Muscle of back (tissue), 13 donors: ENCODE measurements at places on chromosomes 3 and 15.

DNA sequence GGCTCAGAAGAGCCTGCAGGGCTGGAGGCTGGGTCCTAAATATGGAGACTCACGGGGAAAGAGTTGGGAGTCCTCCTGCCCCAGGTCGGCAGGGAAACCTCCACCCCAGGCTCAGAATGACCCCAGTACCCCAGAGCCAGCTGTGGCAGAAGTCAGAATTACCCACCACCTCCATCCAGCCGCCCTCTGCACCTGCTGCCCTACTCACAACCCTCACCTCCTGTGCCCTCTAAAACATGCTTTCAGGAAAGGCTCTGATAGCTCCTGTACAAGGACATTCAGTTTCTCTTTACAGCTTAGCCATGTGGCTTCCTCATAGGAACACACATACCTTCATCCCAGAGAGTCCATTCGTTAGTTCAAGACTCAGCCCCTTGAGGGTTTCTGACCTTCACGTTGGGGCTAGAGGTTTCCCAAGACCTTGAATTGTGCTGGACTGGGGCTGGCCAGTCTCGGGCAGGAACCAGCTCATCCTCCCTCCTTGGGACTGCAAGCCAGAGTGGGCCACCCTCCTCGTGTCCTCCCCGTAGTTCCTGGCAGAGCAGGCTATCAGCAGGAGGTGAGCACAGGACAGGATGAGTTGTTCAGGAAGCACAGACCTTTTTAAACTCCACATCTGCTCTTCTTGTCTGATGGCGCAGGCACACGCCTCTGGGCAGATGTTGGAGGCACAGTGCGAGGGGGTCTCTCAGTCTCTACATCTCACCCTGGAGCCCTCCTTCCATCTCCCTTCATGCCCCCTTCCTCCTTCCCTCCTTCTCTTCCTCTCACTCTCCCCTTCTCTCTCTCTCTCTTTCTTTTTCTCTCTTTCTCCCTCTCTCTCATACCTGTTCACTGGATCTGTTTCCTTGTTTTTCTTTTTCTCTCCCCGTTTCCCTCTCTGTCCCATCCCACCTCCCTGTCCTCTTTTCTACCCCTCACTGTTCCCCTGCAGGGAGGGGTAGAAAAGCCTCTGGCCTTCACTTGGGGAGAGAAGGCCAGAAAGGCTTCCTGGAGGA lies 55.9 kb upstream of the NR2C2 start:
- no peak for DNase-seq

DNA sequence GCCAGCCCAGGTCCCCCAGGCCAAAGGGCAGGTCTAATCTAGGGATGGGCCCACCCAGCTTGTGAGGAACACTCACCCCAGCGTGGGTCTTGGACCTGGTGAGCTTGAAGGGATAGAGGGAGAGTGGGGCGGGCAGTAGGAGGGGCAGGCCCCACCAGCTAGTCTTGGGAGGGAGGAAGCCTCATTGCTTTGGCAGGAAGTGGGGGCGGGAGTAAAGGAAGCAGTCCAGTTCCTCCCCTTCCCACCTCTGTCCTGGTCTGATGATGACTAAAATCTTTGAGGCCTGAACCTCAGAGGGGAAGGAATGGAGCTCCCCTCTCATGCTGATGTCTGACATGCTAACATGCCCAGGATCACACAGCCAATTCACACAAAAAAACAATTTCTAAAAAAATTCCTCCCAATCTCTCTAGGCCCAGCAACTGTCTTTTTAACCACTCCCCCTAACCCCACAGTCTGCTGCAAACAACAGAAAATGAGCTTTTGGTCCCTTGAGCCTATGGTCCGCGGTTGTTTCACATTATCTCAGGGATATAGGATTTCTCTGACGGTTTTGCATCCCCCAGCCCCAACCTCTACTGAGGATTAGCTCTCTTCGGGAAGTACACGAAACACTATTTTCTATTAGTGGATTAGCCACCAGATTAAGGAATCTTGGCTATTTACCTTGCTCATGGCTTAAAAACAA lies 30.7 kb upstream of the DUSP7 start:
- peak; percentile 79 for DNase-seq

DNA sequence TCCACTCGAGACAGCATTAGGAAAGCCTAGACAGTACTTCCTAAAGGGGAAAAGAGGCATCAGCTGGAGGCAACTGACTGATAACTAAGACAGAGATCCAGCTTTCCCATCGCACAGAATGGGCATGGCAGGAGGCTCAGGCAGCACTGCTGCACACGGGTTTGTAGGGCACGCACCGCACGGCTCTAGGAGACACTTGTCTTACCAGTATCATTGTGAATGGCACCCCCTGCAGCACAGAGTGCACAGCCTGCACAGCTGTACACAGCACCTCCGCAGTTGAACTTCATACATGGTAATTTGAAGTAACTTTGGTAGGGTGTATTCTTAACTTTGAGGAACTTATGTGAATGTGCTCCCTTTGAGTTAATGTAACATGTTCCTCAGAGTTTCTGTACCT lies 281.6 kb downstream of the PLCL2 start:
- DNase-seq: no peak

- no peak for DNase-seq
Measured at GRCh38 chr15:39128746-39129145, 452.1 kb upstream of the THBS1 start.

GRCh38 chr3:53555068-53555588 lies 60.7 kb downstream of the CACNA1D start:
- DNase-seq: no peak

DNA sequence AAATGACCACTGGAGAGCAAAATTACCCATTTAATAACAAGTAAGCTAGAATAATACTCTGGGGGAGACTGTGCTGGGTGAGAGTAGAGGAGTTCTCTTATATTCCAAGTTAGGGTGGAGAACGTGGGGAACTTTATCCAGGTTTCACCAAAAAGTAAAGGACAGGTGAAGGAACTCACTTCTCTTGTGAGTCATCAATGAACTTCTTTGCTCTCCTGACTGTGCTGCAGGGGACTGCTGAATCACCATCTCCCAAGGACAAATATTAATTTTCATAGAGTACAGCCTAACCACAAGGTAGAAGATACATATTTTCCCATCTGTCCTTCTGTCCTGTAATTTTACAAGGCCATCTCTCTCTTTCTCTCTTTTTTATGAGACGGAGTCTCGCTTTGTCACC lies 8.3 kb upstream of the PDCD6IP start:
- no peak for DNase-seq

DNA sequence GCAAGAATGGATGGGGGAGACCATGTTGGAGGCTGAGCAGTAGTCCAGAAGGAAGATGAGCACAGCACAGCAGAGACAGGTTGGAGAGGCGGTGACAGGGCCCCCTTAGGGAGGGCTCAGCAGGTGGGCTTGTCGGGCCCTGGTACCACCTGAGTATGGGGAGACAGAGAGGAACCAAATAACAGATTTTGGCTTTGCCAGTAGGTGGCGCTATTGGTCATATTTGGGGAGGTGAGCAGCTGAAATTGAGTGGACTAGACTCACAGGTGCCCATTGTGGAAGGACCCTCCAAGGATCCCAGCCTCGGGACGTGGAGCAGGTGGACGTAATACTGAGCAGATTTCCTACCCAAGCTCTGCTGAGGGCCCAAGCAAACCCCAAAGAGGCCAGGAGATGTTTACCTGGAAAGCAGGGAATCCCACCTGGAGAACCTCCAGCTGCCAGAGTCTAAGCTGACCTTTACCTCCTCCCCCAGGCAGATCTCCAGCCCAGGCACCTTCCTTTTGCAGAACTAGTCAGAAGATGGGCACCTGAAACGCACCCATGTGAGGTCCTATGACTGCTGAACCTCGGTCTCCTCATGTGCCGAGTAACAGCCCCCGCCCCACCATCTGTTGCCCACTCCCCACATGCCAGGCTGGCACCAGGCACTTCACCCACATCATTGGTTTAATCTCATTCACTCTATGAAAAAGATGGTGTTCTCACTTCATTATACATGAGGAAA lies 24.6 kb upstream of the CORO2B start:
- DNase-seq: peak; percentile 57

GRCh38 chr3:150458001-150458400 lies 49.9 kb downstream of the TSC22D2 start:
- no peak for DNase-seq

- no peak for DNase-seq
Measured at GRCh38 chr3:148582126-148582525, 115.6 kb upstream of the AGTR1 start.

- no peak for DNase-seq
Measured at GRCh38 chr15:43931119-43931518, 104.3 kb downstream of the WDR76 start.

- DNase-seq: no peak
Measured at GRCh38 chr3:150811984-150812383, 49.0 kb upstream of the SIAH2 start.

DNA sequence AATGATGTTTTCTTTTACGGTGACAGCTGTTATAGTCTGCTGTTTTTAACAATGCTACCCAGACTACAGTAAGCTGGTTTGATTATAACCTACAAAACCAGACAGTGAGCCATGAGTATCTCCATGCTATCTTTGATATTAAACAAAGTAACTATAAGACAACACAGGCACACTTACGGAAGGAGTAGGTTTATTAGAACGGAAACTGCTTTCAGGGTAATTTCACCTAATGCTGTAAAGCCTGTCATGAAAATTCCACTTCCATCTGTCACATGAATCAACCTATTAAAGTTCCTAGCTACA lies 33.0 kb downstream of the VPS13C start:
- DNase-seq: no peak

DNA sequence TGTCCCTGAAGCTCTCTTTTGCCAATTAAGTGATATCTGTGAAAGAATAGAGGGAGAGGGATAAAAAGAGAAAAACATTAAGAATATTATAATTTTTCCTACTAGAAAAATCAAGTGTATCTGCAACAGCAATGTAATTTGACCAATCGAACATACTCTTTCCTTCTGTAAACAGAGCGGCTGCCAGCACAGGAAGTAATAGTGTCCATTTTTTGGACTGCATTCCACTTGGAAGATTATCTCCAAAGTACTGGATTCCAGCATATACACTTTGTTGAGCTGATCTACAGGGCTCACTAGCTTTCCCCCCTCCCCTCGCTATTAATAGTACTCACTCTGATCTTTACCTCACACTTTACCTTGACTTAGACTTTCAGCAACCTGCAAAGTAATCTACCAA lies 90.4 kb downstream of the SUCLG2 start:
- DNase-seq: no peak

GRCh38 chr3:50830451-50830850 lies 155.7 kb downstream of the DOCK3 start:
- DNase-seq: no peak

- DNase-seq: peak; percentile 25
Measured at GRCh38 chr15:86691091-86691663, 611.5 kb downstream of the AGBL1 start.

GRCh38 chr15:50876260-50876988 lies 32.1 kb upstream of the AP4E1 start:
- no peak for DNase-seq

- no peak for DNase-seq
Measured at GRCh38 chr15:60961541-60962485, 267.3 kb downstream of the RORA start.

GRCh38 chr15:47796830-47797229 lies 79.5 kb downstream of the SEMA6D start:
- peak; percentile 43 for DNase-seq

DNA sequence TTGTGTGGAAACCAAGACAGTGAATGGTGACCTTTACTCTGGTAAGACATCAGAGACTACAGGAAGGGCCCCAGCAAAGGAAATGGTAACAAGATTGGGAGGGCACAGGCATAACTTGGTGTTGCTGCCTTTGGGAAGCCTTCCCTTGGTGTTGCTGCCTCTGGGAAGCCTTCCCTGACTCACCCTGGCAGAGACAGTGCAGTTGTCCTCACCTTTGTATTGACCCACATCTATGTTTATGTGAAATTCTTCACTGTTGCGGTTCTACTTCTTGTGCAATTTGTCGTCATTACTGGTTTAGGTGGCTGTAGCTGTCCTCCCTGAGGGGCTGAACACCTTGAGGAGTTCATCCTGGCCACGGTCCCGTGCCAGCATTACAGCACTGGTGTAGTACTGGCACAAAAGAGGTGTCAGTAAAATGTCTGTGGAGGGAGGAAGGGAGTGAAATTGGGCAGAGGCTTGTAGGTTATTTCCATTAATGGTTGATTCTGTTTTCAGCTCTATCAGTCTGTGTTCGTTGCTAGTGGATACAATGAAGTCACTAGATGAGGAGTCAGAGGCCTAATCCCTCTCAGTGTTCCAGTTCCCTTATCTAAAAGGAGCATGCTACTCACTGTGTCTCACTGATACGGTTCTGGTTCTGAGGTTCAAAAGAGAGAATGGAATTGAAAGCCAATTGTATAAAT lies 21.6 kb downstream of the IFT122 start:
- DNase-seq: no peak

- peak; percentile 45 for DNase-seq
Measured at GRCh38 chr3:194161131-194162045, 25.4 kb downstream of the HES1 start.

DNA sequence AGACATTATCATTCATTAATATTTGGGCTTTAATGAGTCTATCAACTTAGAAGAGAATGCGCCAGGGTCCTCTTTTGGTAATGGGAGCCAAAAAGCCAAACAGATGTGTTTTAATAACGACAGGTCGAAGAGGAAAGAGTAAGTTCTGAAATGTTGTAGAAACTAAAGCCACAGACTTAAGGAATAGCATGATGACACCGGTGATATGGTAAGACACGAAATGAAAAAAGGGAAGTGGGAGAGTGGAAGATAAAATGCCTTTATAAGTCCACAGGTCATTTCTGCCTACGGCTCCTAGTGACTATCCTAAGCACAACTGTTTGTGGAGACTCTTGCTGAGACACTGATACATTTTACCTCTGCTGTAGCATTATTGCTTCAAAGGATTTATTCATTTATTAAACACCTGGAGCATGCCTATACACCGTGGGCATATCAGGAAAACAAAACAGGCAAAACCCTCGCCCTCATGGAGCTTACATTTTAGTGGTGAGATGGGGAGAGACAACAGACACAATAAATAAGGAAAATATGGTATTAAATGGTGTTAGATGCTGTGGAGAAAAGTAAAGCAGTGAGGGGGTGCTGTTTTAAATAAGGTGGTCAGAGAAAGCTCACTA lies 11.7 kb upstream of the CD47 start:
- no peak for DNase-seq

- DNase-seq: peak; percentile 71
Measured at GRCh38 chr3:189338366-189338765, 166.6 kb downstream of the TPRG1 start.

GRCh38 chr3:49470714-49471420 lies 800 bp downstream of the DAG1 start:
- peak; percentile 24 for DNase-seq

GRCh38 chr3:17032407-17033034 lies 147.8 kb downstream of the PLCL2 start:
- DNase-seq: peak; percentile 15

- no peak for DNase-seq
Measured at GRCh38 chr3:122915300-122916055, 112.1 kb downstream of the SEMA5B start.

GRCh38 chr15:90207252-90207651 lies 6.1 kb downstream of the SEMA4B start:
- DNase-seq: no peak

DNA sequence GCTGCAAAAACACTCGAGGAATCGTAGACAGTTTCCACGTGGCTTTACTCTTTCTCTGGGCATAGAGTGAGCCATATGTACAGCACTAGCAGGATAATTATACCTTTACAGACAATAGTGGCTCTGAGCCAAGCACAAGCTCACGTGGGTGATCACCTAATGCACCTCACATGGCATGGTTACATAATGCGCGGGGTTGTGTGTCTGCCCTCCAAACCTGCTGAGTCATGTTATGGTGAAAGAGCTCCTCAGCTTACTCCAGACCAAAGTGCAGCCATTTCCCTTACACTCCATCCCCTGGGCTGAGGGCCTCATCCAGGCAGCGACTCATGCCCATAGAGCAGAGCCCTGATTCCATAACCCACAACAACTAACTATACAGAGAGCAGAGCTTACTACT lies 1458.4 kb upstream of the CADM2 start:
- DNase-seq: no peak
